NCI-H2081 (cell line): ENCODE measurements at places on chromosomes 16 and 17.

DNA sequence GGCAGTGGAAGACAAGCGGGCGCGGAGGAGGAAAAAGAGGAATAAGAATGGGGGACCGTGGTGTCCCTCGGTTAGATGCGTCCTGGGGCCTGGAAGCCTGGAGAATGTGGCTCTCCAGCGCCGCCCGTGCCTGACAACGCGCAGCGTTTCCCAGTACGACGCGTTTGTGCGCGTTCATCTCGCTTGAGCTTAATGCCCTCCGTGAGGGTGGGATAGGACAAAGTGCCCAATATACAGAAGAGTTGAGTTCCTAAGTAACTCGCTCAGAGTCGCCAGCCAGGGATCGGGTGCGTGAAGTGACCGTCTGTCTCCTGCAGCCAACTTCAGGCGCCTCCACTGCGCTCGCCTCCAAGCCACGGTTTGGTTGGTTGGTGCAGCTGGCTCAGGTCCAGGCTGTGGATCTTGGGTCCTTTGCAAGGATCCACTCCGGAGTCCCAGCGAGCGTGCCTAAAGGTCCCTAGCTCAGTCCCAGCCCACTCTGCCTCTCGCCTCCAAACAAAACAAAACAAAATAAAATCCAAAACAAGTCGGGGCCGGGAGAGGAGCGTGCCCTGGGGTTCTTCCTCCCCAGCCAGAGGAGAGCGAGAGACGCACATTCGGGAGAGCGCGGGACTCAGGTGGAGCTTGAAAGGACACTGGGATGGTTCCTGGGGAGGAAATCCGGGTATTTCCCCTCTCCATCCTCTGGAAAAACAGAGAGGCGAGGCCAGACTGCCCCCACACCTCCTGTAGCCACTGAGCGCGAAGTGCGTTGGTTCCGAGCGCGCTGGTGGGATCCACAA lies 974 bp downstream of the GALR2 start:
- DNase-seq, result no peak

DNA sequence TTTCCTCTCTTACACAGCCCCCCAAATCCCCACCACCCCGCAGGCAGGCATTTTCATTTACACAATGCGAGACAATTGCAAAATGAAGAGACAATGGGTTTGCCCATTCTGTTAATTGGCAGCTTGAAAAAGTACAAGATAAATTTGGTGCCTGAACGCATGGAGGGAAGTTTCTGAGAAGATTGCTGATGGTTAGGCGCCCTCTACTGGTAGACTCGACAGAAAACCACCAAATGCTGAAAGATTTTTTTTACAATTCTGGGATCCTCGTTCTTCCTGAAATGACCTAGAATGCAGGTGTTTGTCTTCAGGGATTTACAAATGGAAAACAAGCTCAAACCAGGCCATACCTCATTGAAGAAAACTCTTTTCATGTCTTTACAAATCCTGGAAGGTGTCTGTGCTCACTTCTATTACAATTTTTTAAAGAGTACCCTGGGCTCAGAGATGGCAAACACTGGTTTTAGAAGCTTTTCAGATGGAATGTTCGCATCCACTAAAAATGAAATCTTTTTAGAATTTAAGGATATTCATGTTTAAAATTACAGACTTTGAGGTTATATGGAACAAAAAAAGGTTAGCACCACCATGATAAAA lies 338.5 kb downstream of the PMP22 start:
- peak; percentile 24 for DNase-seq

DNA sequence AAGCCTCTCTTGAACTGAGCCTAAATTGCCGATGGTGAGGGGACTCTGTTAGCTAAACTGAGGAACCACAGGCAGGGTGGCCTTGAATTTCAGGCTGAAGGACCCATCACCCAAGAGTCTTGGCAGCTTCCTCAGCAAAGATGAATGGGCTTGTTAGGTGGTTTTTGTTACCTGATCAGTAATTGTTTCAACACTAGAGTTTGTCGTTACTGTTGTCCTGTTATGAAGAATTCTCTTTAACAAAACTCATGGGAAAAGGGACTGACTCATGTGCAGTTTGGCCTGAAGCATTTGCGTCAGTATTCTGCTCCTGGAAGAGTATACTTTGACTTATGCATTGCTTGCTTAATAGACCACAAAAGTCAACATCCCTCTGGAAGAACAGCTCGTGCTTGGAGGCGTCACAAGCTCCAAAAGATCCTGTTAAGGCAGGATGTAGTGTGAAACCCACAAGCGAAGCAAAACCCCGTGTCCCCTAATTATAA lies 206.0 kb downstream of the IRX3 start:
- DNase-seq, result no peak

GRCh38 chr16:51968749-51969148 lies 578.2 kb downstream of the TOX3 start:
- DNase-seq, result no peak

GRCh38 chr16:17072104-17072503 lies 398.7 kb downstream of the XYLT1 start:
- no peak for DNase-seq

- DNase-seq, result no peak
Measured at GRCh38 chr17:35664685-35665084, 66.8 kb upstream of the RASL10B start.

- DNase-seq, result no peak
Measured at GRCh38 chr17:37825851-37826250, 81.0 kb upstream of the HNF1B start.

GRCh38 chr16:3608069-3608468 lies 3.3 kb downstream of the SLX4 start:
- no peak for DNase-seq

DNA sequence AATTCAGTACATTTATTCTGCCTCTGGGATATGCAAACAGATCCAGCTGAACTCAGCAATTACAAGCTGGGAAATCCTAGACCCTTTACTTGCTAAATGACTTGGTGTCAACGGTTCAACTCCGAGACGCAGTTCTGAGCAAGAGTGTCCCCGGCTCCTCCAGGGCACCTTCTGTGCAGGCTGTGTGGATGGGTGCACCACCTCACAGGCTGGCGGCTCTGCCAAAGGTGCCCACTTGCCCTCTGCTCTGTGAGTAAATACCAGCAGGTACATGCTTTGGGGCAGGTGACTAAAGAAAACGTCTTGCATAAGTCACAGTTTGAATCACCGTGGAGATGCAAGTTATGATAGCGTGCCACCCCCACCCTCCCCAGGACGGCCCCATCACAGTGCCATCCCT lies 23.3 kb downstream of the MAP1LC3B start:
- DNase-seq, result no peak

DNA sequence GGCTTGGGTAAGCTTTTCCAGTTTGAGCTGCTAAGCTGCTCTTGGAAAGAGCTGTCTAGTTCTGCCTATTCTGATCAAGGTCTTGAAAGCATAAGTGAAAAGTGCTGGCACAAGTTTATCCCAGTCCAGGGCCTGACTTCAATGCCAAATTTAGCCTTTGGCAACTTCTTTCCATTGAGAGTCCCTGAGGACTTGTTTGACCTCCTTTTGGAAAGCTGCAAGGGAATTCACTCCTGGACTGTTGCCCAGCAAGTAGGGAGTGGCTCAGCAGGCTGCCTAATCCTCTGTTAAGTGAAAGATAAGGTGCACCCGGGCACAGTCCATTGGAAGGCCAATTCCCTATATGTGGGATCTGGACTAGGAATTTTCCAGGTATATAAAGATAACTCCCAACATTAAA lies 16.0 kb upstream of the TANC2 start:
- DNase-seq, result no peak

DNA sequence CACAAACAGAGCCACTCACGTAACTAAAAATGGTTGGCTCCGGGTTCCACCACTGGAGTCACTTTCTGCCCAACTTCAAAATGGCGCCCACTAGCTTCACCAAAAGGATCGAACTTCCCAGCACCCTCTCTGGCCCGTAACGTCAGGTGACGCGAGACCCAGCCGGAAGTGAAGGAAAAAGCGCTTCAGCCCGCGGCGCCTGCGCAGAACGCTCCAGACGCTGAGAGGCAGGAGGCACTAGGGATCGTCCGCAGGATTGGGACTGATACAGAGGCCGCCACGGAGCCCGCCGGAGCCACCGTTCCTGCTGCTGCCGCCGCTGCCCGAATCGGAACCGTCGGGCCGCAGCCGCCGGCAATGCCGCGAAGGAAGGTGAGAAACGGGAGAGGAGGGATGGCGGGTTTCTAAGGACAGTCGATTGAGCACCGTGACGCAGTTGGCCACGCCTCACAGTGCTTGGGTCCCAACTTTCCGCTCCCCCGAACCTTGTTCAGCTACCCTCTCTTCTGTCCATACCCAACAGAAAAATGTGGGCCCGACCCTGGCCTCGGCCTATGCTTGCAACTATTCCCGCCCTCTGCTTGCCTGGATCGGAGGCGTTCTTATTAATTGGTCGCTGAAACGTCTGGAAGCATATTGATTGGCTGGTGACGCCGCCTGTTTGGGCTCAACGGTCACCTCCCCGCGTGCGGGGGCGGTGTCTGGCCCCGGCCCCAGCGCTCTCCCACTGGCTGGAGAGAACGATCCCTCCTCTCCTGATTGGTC lies at the start of gene KAT7:
KAT7 (plus strand) TSS at position 204 of the 765 bp plus-strand sequence; CDS start at position 358, 154 bp downstream.
- peak; percentile 100 for DNase-seq

DNA sequence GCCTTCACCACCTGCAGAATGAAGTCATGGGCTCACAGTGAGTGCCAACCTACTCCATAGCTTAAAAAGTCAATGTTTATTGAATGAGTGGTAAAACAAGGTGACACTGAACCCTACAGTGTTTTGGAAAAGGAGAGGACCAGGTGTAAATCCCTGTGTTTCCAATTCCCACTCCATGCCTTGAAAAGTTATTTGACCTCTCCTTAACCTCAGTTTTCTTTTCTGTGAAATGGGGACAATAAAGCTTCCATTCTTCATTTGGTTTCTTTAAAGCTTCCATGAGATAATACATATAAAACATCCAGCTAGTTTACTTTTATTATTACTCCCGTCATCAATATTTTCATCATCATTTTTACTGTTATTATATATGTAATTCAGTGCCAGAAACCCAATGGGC lies 48.0 kb upstream of the ACSM2B start:
- no peak for DNase-seq

GRCh38 chr17:81339191-81339533 lies 44.1 kb upstream of the SLC38A10 start:
- DNase-seq, result no peak

GRCh38 chr16:3832668-3833067 lies 47.8 kb downstream of the CREBBP start:
- no peak for DNase-seq

- DNase-seq, result no peak
Measured at GRCh38 chr16:27238016-27238587, 30.5 kb downstream of the NSMCE1 start.

DNA sequence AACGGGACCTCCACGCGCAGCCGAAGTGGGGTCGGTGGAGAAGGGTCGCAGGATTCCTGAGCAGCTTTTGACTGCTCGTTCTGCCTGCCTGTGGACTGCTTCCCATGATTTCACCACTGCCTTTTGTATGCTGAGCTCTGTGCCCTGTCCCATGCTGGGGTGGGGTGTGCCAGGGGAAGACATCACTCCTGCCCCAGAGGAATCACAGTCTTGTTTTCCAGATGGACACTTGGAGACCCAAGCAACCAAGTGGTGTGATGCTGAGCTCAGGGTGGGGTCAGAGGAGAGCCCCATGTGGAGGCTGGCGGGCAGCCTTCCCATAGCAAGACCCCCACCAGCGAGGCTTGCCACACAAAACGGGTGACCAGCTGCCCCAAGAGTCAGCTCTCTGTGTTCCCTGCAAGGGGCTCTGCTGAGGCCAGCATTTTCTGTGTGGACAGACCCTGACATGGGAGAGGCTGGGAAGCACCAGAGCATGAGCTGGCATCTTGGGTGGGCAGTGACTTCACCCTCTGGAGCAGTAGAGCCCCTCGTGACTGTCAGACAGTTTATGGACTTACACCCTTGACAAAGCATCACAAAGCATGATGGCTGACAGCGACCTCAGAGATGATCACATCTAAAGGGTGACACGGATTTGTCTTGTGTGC lies 111.9 kb downstream of the GNAO1 start:
- DNase-seq, result no peak

GRCh38 chr17:5675625-5676421 lies 91.5 kb upstream of the NLRP1 start:
- DNase-seq, result no peak

GRCh38 chr16:53511403-53512280 lies 8.6 kb upstream of the AKTIP start:
- no peak for DNase-seq

DNA sequence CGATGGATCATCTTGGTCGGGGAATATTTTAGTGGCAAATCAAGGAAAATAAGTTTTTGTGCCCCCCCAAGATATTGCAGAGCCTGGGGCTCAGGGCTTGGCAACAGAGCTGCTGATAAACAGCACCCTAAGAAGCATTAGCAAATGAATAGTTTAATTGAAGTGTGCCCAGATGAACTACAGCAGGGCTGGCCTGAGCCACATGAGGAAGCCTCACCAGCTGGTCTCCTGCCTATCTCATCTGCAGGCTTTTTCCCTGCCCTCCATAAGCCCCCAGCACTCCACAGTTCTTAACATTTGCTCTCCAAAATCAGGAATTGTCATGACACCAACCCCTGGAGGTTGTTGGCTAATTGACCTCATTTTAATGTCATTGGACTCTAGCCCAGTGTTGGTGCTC lies 480.2 kb downstream of the HS3ST3B1 start:
- DNase-seq, result no peak

DNA sequence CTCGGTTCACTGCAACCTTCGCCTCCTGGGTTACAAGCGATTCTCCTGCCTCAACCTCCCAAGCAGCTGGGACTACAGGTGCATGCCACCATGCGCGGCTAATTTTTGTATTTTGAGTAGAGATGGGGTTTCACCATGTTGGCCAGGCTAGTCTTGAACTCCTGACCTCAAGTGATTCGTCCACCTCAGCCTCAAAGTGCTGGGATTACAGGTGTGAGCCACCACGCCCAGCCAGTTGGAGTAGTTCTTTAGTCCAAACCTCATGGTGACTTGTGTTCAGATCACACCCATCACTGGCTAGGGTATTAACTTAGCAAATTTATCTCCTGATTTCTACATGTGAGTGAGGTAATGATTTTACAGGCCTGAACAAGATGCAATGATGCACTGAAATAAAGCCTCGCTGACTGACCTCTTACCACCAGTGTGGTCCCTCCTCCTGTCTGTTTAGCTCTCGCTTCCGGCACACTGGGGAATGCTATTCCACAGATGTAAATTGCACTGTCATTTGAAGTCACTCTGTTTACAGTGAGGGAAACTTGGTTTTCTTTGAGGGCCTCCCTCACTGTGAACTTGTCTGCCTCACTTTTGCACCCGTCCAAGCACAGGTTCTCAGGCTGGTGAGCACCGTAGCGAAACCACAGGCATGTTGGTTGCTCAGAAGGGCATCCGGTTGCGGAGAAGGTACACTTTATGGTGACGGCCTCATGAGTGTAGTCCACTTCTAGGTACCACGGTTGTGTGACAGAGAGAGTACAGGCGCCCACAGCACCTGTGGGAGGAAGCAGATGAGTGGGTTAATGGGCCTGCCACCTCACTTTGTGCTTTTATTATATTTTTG lies 5.5 kb downstream of the IGSF6 start:
- no peak for DNase-seq

DNA sequence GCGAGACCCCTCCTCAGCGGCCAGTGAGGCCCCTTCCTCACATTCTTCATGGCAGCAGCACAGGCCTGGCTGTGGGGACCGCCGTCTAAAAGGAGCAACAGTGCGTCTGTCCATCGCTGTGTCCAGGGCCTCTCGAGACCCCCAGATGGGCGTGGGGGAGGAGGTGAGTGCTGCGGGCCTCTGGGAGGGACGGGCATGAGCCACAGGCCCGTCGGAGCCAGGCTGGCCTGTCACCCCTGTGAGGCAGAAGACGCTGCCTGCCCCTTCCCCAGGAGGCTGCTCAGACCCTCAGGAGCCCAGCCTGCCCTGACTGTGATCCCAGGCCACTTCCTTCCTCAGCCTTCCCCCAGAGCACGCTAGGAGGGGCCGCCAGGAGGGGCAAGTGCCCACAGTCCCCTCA lies 2.1 kb upstream of the PYCR1 start:
- no peak for DNase-seq
